ENCODE measurements at places on chromosomes 5 and 9. TPM values are rescaled to one million over a fixed set of nuclear protein-coding genes. Genes with fewer than 3 reads are reported as not detected.

The TRPM3 gene
- not detected for total RNA-seq

The BSPRY gene
- 0.13 TPM for total RNA-seq

The OBP2A gene
- total RNA-seq: not detected

The AK8 gene
- not detected for total RNA-seq

The CMBL gene
- 19.6 TPM for total RNA-seq

The STKLD1 gene
- total RNA-seq: 2.2 TPM

The CAMSAP1 gene
- total RNA-seq: 12.4 TPM

The FOXD4 gene
- total RNA-seq: 0.18 TPM

The MYORG gene
- 22.4 TPM for total RNA-seq

The MACIR gene
- 5.5 TPM for total RNA-seq

The PCDHGA4 gene
- total RNA-seq: 0.58 TPM

The IRX2 gene
- not detected for total RNA-seq

The IL11RA gene
- 0.83 TPM for total RNA-seq

The TMC1 gene
- 0.02 TPM for total RNA-seq

The SOX30 gene
- total RNA-seq: not detected

The TRIP13 gene
- 33.0 TPM for total RNA-seq

The PPIC gene
- total RNA-seq: 9.9 TPM

The TOMM5 gene
- total RNA-seq: 450 TPM

The C6 gene
- 2.5 TPM for total RNA-seq

The ZBED3 gene
- total RNA-seq: 3.1 TPM

The TMEM215 gene
- not detected for total RNA-seq

The AFAP1L1 gene
- total RNA-seq: 0.66 TPM

The CCL28 gene
- total RNA-seq: not detected

The PLPP7 gene
- 1.2 TPM for total RNA-seq

The ISL1 gene
- not detected for total RNA-seq

The TICAM2 gene
- not detected for total RNA-seq

The SLC22A4 gene
- total RNA-seq: 0.62 TPM

The HTR1A gene
- not detected for total RNA-seq

All from HepG2 (cell line).